GM23338 (cell line): ENCODE measurements at places on chromosomes 12 and 14. TPM values are rescaled to one million over a fixed set of nuclear protein-coding genes. Genes with fewer than 3 reads are reported as not detected.

DNA sequence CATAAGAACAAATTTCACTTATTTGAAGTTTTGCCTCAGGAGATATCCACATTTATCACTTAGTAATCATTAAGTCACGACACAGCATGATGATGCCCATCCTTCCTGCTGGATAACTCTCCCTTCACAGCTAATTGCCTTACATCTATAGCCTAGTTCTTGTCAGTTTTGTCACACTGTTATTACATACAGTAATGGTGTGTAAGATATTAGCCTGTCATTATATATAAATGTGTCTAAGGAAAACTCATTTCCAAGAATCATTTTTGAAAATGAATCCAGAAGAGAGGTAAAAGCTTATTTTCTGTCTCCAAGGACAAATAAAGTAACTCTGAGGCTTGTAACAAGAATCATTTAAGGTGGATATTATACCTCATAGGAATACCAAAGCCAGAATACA, 193.2 kb upstream of the ARID2 start:
- no peak overlapping the region for H3K27ac ChIP-seq
- 0 out of 2 replicates have a peak, but pooled peaks cover 6% of the 10 kb centered on the region for H3K4me1 ChIP-seq
- no peak for DNase-seq
- no peak overlapping the region for H3K4me3 ChIP-seq

DNA sequence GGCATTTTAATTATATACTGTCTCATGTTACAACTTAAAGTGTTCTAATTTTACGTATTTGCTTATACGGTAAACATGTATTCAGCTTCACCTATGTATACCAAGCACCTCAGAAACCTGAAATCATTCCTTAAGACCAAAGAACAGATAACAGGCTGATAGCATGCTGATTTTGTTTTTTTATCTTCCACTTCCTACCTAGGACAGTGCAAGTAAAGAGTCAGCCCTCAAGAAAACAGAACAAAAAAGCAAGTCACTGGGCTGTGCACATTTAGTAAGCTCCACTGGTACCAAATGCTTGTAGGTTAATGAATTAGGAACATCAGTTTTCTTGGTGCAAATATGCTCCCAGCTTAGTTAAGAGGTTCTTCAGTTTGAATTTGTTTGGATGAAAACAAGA, 611.3 kb downstream of the VRK1 start:
- H3K4me3 ChIP-seq = no peak overlapping the region
- H3K36me3 ChIP-seq = no peaks in the 10 kb centered on the region
- peaks cover 18% of the 10 kb centered on the region; the same call in 1 of the 2 replicates for H3K27me3 ChIP-seq
- H3K27ac ChIP-seq = no peak overlapping the region

GRCh38 chr12:104682790-104683279, 226.1 kb downstream of the CHST11 start:
- no peak for DNase-seq
- no peak overlapping the region for H3K27ac ChIP-seq
- H3K4me3 ChIP-seq = no peak overlapping the region
- H3K36me3 ChIP-seq = no peaks in the 10 kb centered on the region

DNA sequence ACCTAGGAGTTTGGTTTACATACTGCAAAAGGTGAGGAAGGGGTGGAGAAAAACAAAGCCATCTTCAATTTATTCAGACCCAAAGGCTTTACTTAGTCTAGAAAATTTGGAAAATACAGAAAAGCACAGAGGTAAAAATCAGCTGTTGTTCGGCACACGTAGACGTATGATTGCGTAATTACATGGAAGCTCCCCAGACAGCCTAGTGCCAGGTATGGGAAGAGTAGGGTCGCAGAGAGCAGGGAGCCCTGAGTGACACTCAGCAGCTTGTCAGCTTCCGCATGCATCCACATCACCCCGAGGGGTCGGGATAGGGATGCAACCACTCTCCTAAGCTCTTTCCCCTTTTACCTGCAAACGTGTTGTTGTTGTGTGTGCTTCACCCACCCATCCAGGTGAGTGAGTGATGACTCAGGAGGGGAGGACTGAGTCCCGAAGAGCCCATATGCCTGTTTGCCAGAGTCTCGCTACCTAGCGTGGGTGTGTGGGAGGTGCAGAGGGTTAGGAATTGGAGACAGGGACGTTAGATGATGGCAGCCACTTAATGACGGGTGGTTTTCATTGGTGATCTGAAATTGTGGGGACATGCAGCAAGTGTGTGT, 20.1 kb downstream of the PIWIL1 start:
- no peaks in the 10 kb centered on the region for H3K27me3 ChIP-seq
- H3K36me3 ChIP-seq = no peaks in the 10 kb centered on the region
- no peaks in the 10 kb centered on the region for H3K4me1 ChIP-seq

The TAS2R8 gene
- not detected in 2 replicates for total RNA-seq

- no peaks in the 10 kb centered on the region for H3K27me3 ChIP-seq
- peak; percentile 21 for DNase-seq
- no peaks in the 10 kb centered on the region for H3K36me3 ChIP-seq
- no peaks in the 10 kb centered on the region for H3K4me1 ChIP-seq
- H3K27ac ChIP-seq = no peak overlapping the region
These were observed 9.3 kb upstream of the GYS2 start for GRCh38 chr12:21613931-21614330.

- peak overlapping the region; percentile 88 for H3K4me3 ChIP-seq
- peak; percentile 35 for DNase-seq
- no peaks in the 10 kb centered on the region for H3K36me3 ChIP-seq
- H3K4me1 ChIP-seq = no peaks in the 10 kb centered on the region
- no peak overlapping the region for H3K27ac ChIP-seq
These were observed 498 bp downstream of the RACGAP1 start for GRCh38 chr12:50024805-50025186.

The PLEKHA5 gene
- total RNA-seq = 81.8 and 82.8 TPM in 2 replicates

DNA sequence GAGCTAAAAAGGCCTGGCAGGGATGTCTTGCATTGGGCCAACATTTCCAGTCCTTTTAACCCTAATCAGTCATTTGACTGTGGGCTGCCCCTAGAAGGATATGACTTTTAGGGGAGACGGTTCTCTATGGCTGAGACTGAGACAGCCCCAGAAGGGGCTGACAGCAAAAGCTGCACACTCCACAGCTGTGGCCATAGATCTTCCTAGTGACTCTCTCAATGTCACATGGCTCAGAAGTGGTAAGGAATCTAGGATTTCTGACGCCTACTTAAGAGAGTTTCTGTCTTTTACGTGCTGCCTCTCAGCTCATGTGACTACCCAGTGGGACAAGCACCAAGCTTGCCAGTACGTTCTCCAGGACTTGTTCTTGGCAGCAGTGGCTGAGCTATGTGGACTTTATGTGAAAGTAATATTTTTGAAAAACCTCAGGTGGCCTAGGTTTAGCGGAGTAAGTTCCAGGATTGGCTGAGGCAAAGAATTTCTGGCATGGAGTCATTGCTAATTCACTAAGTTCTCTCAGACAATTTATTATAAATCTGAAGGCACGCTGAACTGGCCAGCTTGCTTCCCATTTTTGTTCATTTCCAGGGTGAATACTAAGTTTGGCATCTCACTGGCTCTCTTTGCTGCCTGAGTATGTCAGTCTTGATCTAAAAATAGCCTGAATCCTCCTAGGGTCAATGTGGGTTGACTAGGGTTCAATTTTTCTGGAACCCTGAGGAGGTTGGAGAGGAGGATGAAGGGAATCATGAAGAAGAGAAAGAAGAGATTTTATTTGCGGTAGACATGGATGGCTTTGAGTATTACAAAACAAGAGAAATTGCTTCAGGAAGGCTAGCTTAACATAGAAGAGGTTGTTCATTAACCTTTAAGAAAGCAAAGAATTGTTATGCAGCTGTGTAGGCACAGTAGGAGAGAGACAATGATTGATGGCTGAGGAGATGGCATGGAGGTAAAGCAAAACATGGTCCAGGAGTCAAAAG, 271.8 kb downstream of the AEBP2 start:
- H3K4me1 ChIP-seq = no peaks in the 10 kb centered on the region
- H3K36me3 ChIP-seq = no peaks in the 10 kb centered on the region; the same call in 1 of the 2 replicates
- H3K4me3 ChIP-seq = no peak overlapping the region
- H3K27me3 ChIP-seq = no peaks in the 10 kb centered on the region

DNA sequence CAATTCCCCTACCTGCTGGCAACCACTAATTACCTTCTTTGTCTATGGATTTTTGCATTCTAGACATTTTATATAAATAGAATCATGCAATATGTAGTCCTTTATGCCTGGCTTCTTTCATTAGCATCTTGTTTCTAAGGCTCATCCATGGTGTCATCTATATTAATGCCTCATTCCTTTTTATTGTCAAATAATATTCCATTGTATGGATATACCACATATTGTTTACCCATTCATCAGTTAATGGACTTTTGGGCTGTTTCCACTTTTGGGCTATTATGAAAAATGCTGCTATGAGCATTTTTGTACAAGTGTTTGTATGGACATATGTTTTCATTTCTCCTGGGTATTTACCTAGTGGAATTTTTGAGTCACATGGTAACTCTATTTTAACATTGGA, 18.0 kb downstream of the CYP46A1 start:
- no peak overlapping the region for H3K27ac ChIP-seq
- no peaks in the 10 kb centered on the region for H3K27me3 ChIP-seq
- no peak for DNase-seq
- no peak overlapping the region for H3K4me3 ChIP-seq

DNA sequence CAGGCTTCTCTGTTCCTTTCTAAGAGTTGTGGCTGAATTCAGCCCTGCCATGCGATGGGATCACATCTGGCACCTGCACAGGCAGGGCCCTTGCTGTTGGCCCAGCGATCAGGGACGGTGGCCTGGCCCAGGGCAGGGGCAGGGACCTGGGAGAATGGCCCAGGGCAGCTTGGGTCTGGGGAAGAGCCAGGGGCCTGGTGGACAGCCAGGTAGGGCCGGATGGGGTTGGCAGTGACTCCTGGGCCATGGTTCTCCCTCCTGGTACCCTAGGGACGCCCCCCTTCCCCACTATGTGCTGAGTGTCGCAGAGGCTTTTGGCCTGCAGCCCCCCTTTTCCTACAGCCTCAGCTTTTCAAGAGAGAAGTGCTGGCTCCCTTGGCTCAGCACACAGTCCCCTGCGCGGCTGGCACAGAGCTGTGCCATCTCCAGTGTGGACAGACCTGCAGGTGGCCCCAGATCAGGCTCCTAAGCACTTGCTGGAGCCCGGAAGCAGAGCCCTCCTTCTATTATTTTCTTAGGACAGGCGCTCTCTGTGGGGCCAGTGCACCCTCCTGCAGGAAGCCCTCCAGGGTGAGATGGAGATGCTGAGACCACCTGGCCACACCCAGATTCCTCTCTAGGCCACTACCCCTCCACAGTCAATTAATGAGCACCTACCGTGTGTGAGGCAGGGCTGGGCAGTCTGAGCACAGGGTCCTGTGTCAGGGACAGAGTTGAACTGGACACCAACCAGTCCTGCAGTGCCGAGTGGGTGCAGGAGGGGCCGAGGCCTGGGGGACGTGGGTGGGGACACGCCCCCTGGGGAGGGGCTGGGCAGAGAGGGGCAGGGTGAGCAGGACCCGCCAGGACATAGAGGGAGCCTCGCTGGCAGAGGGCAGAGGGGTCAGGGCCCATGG, 267.6 kb downstream of the ADGRD1 start:
- H3K36me3 ChIP-seq = no peaks in the 10 kb centered on the region
- DNase-seq = no peak
- H3K27me3 ChIP-seq = no peaks in the 10 kb centered on the region
- no peak overlapping the region for H3K4me3 ChIP-seq

- H3K36me3 ChIP-seq = no peaks in the 10 kb centered on the region
- H3K27ac ChIP-seq = no peak overlapping the region
- H3K4me1 ChIP-seq = peaks cover 10% of the 10 kb centered on the region
These were observed 219.2 kb upstream of the RGS6 start for GRCh38 chr14:71713016-71713415.

- no peaks in the 10 kb centered on the region for H3K36me3 ChIP-seq
- no peaks in the 10 kb centered on the region for H3K4me1 ChIP-seq
- no peaks in the 10 kb centered on the region for H3K27me3 ChIP-seq
- DNase-seq = no peak
- no peak overlapping the region for H3K4me3 ChIP-seq
These were observed 45.0 kb upstream of the REP15 start for GRCh38 chr12:27651201-27651600.

The DUSP6 gene
- total RNA-seq = 153 and 191 TPM in 2 replicates

GRCh38 chr14:70004791-70005190, 125.6 kb downstream of the SMOC1 start:
- no peaks in the 10 kb centered on the region for H3K36me3 ChIP-seq
- no peak for DNase-seq
- no peak overlapping the region for H3K4me3 ChIP-seq
- H3K27ac ChIP-seq = no peak overlapping the region

The C12orf42 gene
- total RNA-seq = 1.1 TPM in 1 of 2 replicates, not detected in the other

The ASCL1 gene
- total RNA-seq = 0.78 TPM in 1 of 2 replicates, not detected in the other

DNA sequence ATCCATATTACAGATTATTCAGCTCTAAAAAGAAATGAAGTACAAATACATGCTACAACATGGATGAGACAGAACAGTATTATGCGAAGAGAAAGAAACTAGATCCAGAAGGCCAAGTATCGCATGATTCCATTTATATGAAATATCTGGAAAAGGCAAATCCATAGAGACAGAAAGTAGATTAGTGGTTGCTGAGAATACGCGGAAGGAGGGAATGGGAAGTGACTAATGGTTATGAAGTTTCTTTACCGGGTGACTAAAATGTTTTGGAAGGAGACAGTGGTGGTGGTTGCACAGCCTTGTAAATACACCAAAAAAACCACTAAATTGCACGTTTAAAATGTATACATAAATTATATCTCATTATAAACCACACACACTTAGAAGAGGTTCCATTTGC, 12.5 kb downstream of the PRDM4 start:
- H3K4me1 ChIP-seq = no peaks in the 10 kb centered on the region
- H3K27me3 ChIP-seq = no peaks in the 10 kb centered on the region
- H3K36me3 ChIP-seq = peaks cover 36% of the 10 kb centered on the region
- no peak overlapping the region for H3K4me3 ChIP-seq
- H3K27ac ChIP-seq = no peak overlapping the region
- DNase-seq = no peak

- H3K27ac ChIP-seq = no peak overlapping the region
- peaks cover 32% of the 10 kb centered on the region for H3K4me1 ChIP-seq
- DNase-seq = no peak
- no peaks in the 10 kb centered on the region for H3K27me3 ChIP-seq
These were observed 42.2 kb upstream of the CRACR2A start for GRCh38 chr12:3795066-3795465.

GRCh38 chr12:54352022-54352531, 12.2 kb downstream of the GPR84 start:
- H3K27me3 ChIP-seq = peaks cover 33% of the 10 kb centered on the region; the same call in 1 of the 2 replicates
- DNase-seq = peak; percentile 92
- peak overlapping the region; percentile 87 for H3K27ac ChIP-seq
- peaks cover 76% of the 10 kb centered on the region for H3K4me1 ChIP-seq
- peak overlapping the region; percentile 61 for H3K4me3 ChIP-seq

- no peaks in the 10 kb centered on the region for H3K36me3 ChIP-seq
- no peak overlapping the region for H3K27ac ChIP-seq
- peaks cover 18% of the 10 kb centered on the region for H3K4me1 ChIP-seq
These were observed 480 bp downstream of the PTPN6 start for GRCh38 chr12:6951551-6952120.

DNA sequence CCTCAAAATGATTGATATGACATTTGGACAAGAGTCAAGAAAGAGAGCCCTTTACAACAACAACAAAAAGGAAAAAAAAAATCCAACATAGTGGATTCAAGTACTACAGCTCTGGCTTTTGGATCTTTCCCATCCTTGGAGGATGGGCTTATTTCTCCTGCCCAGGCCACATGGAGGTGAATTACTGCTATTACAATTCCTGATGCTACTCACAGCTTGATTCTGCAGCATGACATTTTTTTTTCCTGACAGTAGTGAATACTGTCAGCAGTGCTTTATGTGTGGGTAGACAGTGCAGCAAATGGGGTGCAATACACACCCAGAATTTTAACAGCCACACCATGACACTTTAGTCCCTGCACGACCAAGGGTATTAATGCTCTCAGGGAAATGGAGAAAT, 42.5 kb upstream of the HSP90B1 start:
- H3K4me1 ChIP-seq = no peaks in the 10 kb centered on the region
- H3K27me3 ChIP-seq = no peaks in the 10 kb centered on the region
- H3K27ac ChIP-seq = no peak overlapping the region
- DNase-seq = peak; percentile 9
- H3K36me3 ChIP-seq = no peaks in the 10 kb centered on the region
